Central memory CD4-positive, alpha-beta T cell (primary cell): ENCODE measurements at places on chromosomes 12 and 14.

DNA sequence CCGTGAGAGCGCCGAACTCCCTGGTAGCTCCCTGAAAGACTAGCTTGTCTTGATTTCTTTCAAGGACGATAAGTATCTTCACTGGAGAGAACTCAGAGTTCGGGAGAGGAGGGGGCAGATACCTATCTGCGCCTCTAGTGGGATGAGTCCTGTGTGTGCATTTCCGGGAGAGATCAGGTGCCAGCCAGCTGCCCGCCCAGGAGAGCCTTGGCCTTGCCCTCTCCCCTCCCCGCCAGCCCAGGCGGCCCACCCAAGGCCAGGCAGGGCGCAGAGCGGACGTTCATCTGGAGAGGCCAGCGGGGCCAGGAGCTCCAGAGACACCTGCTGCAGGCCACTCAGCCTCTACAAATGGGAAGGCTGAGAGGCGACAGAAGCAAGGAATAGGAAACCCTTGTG lies 1.0 kb downstream of the CD9 start:
- no peak for DNase-seq

DNA sequence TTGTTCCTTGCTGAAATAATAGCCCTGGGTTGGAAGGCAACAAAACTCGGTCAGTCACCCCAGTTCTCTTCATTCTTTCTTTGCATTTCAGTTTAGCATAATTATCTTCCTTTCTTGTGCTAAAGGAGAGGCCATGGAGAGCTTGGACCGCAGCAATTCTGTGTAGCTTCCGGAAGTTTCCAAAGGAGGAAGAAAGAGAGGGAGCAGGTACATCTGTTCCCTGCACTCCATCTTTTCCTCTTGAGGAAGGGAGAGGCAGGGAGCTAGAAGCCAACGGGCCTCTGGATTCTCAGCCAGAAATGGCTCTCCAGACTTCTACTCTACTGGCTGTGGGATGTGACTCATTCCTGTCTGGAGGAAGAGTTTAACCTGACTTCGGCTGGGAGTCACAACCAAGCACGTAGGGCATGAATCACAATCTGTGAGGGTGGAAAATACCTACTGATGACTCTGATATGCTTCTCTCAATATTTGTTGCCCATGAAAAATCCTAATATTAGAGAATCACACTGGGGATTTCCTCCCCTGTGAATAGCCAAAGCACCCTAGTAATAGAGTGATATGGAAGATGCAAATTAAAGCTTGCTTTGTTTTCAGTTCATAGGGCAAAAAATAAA lies 17.0 kb downstream of the ANO6 start:
- no peak for DNase-seq

- DNase-seq: peak; percentile 3
These were observed 34.7 kb downstream of the MIA2 start for GRCh38 chr14:39268393-39268792.

DNA sequence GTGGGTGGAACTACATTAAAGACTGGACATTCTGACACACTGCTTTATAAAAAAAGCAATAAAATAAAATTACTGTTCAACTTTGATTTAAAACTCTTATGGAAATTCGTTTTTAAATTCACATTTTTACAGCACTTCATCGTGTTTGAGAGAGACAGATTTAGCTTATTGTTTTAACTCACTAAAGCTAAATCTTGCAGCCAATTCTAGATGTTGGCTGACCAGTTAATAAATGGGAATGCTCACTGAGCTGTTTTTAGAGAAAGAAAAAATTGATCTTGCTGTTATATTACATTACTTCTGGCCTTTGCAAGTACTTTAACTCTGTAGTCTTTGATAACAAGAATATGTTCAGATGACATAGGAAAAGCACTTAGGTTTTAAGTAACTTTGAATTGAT lies 157.1 kb downstream of the PLCZ1 start:
- no peak for DNase-seq

- no peak for DNase-seq
These were observed 789.5 kb downstream of the DIO2 start for GRCh38 chr14:79421811-79422210.

- no peak for DNase-seq
These were observed 40.7 kb downstream of the NKX2-1 start for GRCh38 chr14:36479344-36479743.

GRCh38 chr14:94120667-94121340 lies 8.6 kb downstream of the IFI27L2 start:
- no peak for DNase-seq

- no peak for DNase-seq
These were observed 10.3 kb upstream of the SERPINA3 start for GRCh38 chr14:94601884-94602391.

GRCh38 chr14:106508216-106508615 lies 981.8 kb downstream of the TMEM121 start:
- DNase-seq: no peak

GRCh38 chr14:64293976-64294671 lies at the start of gene ESR2:
ESR2 (minus strand) TSS chr14:64294371; CDS start chr14:64282985, 11,386 bp downstream.
- DNase-seq: peak; percentile 3

GRCh38 chr14:44898551-44898950 lies 63.2 kb downstream of the KLHL28 start:
- no peak for DNase-seq

- no peak for DNase-seq
These were observed 96.8 kb downstream of the PPHLN1 start for GRCh38 chr12:42422785-42423184.

- peak; percentile 61 for DNase-seq
These were observed 228.1 kb upstream of the AMIGO2 start for GRCh38 chr12:47307680-47308399.

DNA sequence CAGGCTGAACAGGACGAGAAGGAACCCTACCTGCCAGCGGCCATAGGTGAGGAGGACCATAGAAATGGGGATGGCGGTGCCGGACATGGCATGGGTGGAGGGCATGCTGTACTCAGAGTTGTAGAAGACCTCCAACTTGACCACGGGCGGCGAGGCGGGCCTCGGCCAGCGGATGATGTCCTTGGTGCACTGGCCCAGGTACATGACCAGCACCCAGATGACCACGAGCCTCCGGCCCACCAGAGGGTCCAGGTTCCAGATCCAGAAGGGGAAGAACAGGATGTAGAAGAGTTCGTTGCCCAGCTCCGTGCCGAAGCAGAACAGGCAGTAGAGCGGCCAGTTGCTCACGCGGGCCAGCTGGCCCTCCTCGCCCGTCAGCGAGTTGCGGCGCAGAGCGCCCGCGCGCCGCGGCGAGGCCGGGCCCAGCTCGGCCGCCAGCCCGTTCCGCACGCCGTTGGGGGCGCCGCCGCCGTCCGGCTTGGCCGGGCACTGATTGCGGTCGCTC lies 582 bp downstream of the SGPP1 start:
- no peak for DNase-seq

DNA sequence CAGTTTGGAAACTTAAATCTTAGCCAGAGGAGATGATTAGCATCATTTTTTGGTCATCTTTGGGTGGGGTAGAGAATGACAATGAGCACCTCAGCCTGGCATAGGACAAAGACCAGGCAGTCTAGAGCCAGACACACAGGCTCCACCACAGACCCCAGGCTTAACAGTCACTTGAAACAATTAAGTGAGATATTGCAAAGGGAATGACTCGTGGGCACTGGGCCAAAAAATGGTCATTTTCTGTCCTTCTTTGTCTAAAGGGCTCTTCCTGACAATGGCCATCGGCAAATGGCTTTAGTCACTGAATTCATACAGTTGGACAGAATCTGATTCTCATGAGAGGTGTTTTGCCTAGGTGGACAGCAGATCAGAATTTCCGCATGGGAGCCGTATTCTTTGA lies 78.0 kb upstream of the DICER1 start:
- DNase-seq: no peak
